ENCODE measurements at places on chromosomes 6 and 20.

DNA sequence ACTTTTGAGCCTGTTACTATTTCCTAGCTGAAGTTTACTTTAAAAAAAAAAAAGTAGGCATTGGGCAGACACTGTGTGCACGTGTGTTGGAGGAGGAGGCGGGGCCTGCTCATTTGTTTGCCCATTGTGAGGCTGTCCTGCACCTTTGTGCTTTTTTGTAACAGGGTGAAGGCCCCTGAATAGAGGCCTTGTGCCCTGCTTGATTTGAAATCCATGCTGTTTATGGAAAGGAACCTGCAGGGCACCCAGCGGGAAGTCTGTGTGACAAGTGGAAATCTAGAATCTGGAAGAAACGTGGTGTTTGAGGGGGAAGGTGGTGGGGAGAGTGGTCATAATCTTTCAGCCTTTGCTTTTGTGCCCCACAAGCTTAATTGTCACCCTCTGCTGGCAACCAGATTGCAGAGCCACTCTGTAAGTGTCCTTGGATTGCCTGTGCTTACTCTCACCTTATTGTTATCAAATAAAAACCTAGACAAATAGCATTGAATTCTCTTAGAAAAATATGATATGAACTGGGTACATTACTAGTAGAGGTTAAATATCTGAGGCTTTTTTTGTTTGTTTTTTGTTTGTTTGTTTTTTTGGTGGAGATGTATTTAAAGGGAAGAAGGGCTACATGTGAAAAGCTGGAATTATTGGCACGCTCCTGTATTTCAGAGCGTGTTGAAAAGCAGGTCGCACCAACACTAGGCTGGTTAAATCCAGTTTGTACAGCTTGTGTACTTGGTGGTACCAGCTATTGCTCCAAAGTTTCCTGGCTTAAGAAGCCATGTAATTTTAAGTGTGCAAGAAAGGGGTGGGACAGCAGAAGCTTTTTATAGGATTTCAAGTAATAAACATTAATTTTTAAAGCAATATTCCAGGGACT lies 156.3 kb downstream of the ARID1B start:
- no peak for DNase-seq

- no peak for DNase-seq
Measured at GRCh38 chr6:31466466-31466865, 31.5 kb upstream of the MICB start.

GRCh38 chr20:41645372-41645771 lies 27.2 kb upstream of the CHD6 start:
- no peak for DNase-seq

- no peak for DNase-seq
Measured at GRCh38 chr20:59743767-59744485, 139.6 kb downstream of the PHACTR3 start.

DNA sequence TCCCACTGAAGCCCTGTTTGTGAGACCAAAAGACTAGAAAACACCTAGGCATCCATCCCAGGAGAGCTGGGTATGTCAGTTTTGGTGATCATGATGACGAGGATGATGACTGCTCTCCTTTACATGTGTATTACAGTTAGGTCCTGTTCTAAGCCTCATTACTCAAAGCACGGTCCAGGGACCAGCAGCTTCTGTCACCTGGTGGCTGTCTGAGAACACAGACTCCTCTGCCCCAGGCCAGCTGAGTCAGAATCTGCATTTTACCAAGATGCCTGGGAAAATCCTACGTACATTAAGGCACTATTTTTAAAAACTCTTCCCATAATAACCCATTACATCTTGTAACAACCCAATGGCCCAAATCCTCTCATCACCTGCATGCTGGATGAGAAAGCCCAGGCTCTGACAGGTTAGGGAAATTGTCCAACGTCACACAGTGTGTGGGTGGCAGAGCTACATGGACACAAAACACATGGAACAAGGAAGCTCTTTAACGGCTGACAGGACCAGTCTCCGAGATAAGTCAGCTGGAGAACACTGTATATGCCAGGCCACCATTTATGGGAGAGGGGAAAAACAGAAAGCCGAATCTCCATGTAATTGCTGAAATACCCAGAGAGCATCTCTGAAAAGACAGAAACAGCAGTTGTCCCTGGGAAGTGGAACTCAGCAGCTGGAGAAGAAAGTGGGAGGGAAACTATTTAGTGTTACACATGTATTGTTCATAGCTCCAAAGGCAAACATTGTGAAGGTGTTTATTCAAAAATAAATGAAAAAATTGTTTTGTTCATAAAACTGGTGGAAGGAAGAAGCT lies 65.4 kb downstream of the BMP7 start:
- DNase-seq: no peak

DNA sequence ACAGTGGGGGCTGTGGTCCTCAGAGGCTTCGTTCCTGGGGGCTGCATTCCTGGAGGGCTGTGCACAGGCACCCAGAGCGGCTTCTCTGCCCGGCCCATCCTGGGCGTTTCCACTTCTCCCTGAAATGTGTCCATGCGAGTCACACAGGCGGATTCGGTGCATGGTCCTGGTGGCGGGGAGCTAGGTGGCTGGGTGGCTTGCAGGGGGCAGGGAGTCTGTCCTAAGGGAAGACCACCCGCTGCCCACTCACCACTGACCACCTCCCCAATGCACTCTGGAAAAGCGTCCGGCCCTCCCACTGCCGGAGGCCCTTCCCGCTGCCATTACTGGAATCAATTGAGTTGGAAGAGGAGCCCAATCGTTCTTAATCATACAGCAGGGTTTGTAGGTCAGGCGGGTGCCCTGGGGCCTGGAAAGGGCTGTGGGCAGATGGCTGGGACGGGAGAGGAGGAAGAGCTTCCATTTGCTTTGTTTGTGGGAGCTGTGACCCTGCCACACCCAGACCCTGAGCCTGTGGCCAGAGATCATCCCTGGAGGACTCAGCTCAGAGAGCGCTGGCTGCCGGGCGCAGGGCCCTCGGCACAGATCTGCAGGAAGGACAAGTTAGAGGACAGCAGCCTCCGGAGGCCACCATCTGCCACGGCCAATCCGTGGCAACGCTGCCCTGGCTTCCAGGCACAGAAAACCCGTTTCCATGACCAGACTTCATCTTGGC lies 6.4 kb downstream of the CHRNA4 start:
- no peak for DNase-seq

- DNase-seq: no peak
Measured at GRCh38 chr6:135941275-135942025, 89.9 kb downstream of the PDE7B start.

DNA sequence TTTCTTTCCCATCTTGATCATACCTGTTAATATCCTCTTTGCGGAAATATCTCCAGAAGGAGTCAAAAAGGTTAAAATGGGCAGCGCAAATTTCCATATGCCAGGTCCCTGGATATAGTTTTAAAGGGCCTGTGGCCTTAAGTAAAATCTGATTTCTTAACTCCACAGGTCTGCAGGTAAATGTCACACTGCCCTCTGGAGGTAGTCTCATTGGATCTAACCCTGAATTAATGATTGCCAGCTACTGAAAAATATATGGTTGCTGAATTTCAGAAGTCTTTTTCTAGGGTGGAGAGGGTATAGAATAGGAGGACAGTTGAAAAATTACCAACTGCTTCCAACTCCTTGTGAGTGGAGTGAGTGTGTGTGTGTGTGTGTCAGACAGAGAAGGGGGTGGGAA lies 8.5 kb downstream of the MOXD1 start:
- DNase-seq: no peak

- no peak for DNase-seq
Measured at GRCh38 chr6:5529015-5529414, 267.7 kb downstream of the FARS2 start.

- no peak for DNase-seq
Measured at GRCh38 chr20:16191496-16191895, 381.8 kb downstream of the KIF16B start.
